LHCN-M2 (cell line): ENCODE measurements at places on chromosomes 5 and 9.
A peak's percentile ranks its signal among the peaks of the same experiment; 100 is the strongest.

- DNase-seq: no peak
These were observed 6.5 kb downstream of the PFN3 start for GRCh38 chr5:177393990-177394389.

GRCh38 chr9:81849631-81850259 is 78.5 kb upstream of the SPATA31D4 start:
- DNase-seq: no peak

DNA sequence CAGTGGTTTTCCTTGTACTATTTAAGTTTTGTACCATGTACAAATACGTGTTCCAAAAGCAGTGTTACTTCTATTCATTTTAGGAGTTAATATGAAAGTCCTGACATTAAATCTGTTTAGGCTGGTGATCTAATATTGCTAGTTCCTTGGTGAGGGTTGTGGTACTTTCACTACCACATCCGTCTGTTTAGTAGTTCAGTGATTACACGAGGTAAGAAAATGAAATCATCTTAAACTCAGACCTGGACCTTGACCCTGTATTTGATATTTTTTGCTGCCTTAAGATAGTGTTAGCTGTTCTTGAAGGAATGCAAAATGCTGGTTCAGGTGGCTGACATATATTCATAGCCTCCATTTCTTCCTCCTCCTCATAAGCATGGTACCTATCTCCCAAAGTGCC is 50.3 kb downstream of the MTAP start:
- DNase-seq: no peak

- DNase-seq: peak; percentile 23
These were observed 403.9 kb downstream of the ADGRV1 start for GRCh38 chr5:90962481-90962880.
